ENCODE measurements at places on chromosomes 12 and 14. TPM values are rescaled to one million over a fixed set of nuclear protein-coding genes. Genes with fewer than 3 reads are reported as not detected.

DUSP16 gene
- total RNA-seq = 13.2 TPM

TSHR gene
- 13.0 TPM for total RNA-seq

- DNase-seq = peak; percentile 72
Observed at GRCh38 chr12:75177997-75178396, 31.6 kb downstream of the KCNC2 start.

IQSEC3 gene
- total RNA-seq = 7.7 TPM

FAM222A gene
- 4.1 TPM for total RNA-seq

VRTN gene
- 1.2 TPM for total RNA-seq

GRCh38 chr12:15670756-15671155, 118.4 kb downstream of the EPS8 start:
- DNase-seq = no peak

ABCD2 gene
- 0.72 TPM for total RNA-seq

GRCh38 chr12:114408471-114408885, 2.5 kb upstream of the TBX5 start:
- DNase-seq = no peak

GRCh38 chr12:58540480-58541299, 379.6 kb downstream of the LRIG3 start:
- DNase-seq = peak; percentile 92

- DNase-seq = no peak
Observed at GRCh38 chr12:9509464-9510161, 98.1 kb downstream of the KLRB1 start.

DNA sequence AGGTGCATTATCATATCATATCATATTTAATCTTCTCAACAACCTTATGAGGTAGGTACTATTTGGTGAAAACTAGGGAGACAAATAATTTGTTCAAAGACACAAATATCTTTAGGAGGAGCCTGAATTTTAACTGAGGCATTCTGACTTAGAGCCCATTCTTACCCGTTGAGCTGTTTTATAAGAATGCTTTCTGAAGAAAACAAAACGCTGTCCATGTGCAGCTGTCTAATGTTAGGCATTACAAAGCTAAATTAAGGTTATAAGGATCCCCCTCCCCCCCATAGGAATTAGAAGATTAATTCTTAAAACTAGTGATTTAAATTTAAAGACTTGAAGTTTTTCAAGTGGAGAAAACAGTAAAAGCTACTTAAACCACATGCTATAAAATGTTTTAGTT, 6.4 kb downstream of the KTN1 start:
- no peak for DNase-seq

Data from umbilical cord (tissue), 2 donors.